ENCODE measurements at places on chromosomes 3 and 15.

GRCh38 chr3:143514109-143514508 is 334.2 kb downstream of the SLC9A9 start:
- no peak for DNase-seq

DNA sequence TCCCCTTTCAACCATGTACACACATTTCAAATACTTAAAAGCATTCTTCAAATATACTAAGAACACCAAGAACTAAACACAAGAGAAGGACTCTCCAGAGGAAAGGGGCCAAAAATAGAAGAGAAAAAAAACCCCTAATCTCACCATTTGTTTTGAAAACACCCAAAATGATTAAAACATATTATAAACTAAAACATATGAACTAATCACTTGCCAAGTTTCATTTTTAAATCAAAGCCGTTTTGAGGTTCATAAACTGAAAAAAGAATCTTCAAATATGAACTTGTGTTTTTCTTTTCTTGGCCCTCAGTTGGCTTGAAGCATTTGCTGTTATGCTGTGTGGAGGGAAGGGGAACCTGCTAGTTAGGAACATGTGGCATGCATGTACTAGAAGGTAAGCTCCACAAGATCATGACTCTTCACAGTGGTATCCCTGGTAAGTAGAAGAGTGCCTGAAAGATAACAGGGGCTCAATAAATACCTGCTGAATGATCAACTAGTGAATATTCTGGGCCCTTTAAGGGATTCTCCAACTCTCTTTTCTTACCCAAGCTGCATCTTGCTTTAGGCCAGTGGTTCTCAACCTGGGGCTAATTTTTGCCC is 224.5 kb downstream of the TIGIT start:
- DNase-seq = no peak

- DNase-seq = no peak
These were observed 1044.7 kb downstream of the IGSF11 start for GRCh38 chr3:117989982-117990381.

GRCh38 chr3:115691964-115692363 is 68.7 kb downstream of the GAP43 start:
- DNase-seq = no peak

- DNase-seq = no peak
These were observed 5.6 kb downstream of the LIMD1 start for GRCh38 chr3:45599984-45600650.

DNA sequence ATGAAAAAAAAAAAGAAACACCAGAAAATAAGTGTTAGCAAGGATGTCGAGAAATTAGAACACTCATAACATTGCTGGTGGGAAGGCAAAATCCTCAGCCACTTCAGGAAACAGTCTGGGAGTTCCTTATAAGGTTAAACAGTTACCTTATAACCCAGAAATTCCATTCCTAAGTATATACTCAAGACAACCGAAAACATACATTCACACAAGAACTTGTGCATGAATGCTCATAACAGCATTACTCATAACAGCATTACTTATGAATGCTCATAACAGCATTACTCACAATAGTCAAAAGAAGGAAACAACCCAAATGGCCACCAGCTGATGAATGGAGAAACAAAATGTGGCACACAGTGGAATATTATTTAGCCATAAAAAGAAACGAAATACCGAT is 34.8 kb upstream of the DCP1A start:
- DNase-seq = no peak

DNA sequence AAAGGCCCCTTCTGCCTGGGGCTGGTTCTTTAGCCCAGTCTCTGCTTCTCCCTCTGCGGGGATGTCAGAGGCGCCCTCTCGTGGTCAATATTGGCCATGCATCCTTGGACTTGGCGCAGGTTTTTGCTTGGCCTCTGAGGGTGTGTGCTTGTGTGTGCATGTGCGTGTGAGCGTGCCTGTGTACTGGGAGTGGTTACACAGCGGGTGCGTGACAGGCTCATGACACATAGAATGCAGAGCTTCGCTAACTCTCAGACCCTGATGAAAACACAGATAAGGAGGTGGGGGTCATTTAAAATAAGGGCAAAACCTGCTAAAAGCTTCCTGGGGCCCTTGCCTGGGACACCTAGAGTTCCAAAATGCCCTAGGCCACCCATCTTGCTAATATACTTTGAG is 160.9 kb downstream of the SMAD6 start:
- DNase-seq = peak; percentile 81

GRCh38 chr3:150936693-150937092 is 31.5 kb upstream of the MINDY4B start:
- DNase-seq = no peak

GRCh38 chr3:70096376-70097066 is 97.0 kb downstream of the SAMMSON start:
- no peak for DNase-seq

DNA sequence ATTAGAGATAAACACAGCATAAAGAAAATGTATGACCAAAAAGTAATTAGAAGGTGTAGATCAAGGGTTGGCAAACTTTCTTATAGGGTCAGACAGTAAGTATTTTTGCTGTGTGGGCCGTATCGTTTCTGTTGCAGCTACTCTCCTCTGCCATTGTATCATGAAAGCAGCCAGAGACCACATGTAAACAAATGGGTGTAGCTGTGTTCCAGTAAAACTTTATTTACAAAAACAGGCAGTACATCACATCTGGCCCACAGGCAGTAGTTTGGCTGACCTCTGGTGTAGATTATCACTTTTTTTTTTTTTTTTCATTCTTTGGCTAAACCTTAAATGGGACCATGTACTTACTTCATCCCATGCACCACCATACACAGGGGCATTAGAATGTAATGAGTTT is 190.8 kb downstream of the MBNL1 start:
- DNase-seq = no peak

DNA sequence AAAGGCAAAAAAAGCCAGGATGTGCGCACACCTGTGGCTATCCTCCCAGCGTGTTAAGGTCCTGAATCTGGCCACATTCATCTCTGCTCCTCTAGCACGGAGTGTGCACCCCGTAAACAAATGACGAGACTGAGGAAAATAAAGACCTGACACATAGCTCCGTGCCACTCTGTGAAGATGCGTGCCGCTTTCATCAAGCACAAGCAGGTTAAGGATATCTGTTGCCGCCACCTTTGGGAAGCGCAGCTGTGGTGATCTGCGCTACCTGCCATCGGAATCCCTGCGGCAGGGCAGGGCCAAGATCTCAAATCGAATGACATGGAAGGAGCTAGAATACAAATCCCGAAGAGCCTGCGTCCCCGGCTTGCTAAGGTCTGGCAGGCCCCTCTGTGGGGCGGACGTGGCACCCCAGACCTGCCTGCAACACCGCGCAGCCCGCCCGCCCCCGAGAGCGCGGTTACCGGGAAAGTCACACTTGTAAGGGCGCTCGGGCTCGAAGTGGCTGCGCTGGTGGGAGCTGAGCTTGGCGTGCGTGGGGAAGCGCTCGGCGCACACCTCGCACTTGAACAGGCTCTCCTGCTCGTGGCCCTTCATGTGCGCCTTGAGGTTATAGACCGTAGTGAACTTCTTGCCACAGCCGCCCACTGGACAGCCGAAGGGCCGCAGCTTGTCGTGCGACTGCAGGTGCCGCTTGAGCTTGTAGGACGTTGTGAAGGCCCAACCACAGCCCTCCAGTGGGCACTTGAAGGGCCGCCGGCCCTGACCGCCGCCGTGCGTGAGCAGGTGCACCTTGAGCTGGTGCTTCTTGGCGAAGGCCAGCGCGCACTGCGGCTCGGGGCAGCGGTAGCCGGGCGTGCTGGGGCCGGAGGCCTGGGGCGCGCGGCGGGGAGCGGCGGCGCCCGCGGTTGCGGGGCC is 936 bp downstream of the ZXDC start:
- DNase-seq = peak; percentile 46

- DNase-seq = no peak
These were observed 396.5 kb downstream of the OCA2 start for GRCh38 chr15:27702581-27702980.

- DNase-seq = no peak
These were observed 11.7 kb upstream of the ARL14 start for GRCh38 chr3:160665231-160665630.
